Stimulated activated CD4-positive, alpha-beta T cell treated with anti-CD3 and anti-CD28 coated beads, Interleukin-12 subunit alpha, Interleukin-12 subunit beta, amount 100 ng/mL, for 4 hours (primary cell): ENCODE measurements at places on chromosomes 1 and 21.
A peak's percentile ranks its signal among the peaks of the same experiment; 100 is the strongest.

DNA sequence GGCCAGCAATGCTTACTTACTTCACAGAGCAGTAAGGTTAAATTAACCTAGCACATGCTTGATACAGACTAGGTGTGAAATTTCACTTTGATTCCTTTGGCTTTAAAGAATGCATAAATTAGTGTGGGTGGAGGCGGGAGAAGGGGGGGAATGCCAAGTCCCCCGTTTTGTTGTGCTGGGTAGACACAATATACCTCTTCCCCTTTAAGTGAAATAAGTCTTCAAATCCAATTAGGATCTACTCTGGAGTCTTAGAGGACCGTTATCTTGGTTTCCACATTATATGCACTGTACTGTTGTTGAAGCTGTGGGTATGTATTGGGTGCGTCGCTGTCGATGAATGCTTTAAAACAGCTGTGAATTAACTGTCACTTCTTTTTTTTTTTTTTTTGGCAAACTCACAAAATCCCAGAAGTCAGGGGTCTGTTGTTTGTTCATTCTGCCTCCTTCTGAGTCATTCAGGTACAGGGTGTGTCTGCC is 1.6 kb upstream of the S1PR1 start:
- DNase-seq: no peak

GRCh38 chr1:209895709-209896108 is 42.3 kb upstream of the SYT14 start:
- no peak for DNase-seq

DNA sequence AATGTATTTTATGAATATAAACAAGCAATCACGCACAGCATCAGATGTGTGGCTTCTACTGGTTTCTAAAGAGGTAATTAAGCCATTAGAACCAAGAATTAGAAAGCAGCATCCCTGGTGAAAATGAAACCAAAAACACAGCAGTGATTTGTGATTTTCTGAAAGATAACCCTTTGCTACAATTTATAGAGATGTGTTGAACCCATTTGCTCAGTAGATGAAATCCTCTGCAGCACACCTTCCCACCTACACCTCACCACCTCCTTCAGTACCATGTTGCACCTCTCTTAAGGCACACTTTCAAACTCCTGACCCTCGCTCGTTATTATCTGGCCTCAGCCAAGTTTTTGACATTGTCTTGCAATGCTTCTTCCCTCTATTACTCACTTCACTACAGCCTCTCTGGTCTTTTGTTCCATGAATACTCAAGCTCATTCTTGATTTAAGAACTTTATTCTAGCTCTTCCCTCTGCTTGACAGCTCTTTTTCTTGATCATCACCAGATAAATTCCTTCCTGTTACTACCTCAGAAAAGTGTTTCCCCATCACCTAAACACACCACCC is 38.6 kb downstream of the NSL1 start:
- no peak for DNase-seq

DNA sequence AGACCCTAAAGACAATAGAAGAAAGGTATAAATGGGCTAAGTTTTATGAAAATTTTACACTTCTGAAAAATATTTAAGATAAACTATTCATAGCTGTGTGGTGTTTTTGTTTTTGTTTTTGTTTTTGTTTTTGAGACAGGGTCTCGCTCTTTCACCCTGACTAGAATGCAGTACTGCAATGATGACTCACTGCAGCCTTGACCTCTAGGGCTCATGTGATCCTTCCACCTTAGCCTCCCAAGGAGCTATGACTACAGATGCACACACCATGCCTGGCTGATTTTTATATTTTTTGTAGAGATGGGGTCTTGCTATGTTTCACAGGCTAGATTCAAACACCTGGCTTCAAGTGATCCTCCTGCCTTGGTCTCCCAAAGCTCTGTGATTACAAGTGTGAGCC is 66.6 kb downstream of the PUM1 start:
- no peak for DNase-seq

GRCh38 chr1:69657971-69658370 is 90.2 kb downstream of the LRRC7 start:
- DNase-seq: no peak

- peak; percentile 56 for DNase-seq
Observed at GRCh38 chr1:111603979-111604378, 15.6 kb upstream of the RAP1A start.

DNA sequence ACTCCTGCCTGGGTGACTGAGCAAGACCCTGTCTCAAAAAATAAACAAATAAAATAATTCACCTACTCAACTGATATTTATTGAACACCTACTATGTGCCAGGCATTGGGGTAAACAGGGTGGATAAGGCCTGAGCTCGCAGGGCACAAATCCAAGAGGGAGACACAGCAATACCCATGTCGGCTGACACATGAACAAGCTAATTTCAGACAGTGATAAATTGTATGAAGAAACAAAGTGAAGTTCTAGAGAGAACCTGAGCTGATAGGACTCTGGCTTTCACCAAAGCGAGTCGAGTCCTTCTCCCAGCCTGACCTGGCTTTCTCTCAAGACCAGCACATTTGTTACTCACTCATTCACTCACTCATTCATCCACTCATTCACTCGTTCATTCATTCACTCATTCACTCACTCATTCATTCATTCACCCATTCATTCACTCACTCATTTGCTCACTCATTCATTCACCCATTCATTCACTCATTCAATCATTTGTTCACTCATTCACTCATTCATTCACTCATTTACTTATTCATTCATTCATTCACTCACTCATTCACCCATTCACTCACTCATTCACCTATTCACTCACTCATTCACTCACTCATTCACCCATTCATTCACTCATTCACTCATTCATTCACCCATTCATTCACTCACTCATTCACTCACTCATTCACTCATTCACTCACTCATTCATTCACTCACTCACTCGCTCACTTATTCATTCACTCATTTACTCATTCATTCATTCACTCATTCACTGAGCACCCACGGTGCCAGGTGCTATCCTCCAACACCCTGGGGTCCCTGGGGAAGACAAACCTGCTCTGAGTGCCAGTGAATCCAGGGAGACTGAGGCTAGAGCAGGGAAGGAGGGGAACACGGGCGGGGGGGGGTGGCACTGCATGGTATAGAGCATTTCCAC is 37.4 kb upstream of the CASZ1 start:
- DNase-seq: no peak
